Right renal pelvis (tissue), 4 donors: ENCODE measurements at places on chromosomes 2 and 18. TPM values are rescaled to one million over a fixed set of nuclear protein-coding genes. Genes with fewer than 3 reads are reported as not detected.

DNA sequence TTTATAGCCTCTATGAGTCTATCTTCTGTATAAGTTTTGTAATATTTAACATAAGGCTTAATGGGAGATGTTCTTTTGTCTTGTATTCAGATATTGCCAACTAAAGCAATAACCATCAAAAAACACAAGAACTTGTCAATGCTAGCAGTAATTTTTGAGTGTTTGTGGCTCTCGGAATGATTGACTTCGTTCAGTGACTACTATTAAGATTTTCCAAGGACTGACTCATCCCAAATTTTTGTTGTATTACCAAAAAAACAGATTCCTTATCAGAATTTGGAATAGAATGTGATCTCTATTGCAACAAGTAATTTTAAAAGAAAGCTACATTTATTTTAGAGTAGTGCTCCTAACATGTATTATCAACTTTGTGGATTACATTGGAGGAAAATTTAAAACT is 8.1 kb downstream of the NABP1 start:
- DNase-seq = no peak

DNA sequence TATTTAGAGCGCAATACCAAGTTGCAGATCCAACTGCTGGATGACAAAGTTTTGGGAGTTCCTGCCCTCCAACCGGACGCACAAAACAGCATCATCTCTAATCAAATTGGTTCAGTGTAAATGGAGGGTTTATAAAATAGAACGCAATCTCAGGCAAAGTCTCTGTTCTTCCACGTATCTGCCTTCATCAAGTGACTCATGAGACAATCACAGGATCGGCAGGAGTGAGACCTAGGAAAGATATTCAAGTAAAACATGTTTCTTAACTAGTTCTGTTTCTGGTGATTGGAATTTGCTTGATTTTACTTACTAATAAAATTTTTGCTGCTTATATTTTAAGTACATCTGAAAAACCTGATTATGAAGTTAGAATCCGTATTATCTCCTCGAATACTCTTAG is 7.6 kb downstream of the FZD5 start:
- DNase-seq = no peak

DNA sequence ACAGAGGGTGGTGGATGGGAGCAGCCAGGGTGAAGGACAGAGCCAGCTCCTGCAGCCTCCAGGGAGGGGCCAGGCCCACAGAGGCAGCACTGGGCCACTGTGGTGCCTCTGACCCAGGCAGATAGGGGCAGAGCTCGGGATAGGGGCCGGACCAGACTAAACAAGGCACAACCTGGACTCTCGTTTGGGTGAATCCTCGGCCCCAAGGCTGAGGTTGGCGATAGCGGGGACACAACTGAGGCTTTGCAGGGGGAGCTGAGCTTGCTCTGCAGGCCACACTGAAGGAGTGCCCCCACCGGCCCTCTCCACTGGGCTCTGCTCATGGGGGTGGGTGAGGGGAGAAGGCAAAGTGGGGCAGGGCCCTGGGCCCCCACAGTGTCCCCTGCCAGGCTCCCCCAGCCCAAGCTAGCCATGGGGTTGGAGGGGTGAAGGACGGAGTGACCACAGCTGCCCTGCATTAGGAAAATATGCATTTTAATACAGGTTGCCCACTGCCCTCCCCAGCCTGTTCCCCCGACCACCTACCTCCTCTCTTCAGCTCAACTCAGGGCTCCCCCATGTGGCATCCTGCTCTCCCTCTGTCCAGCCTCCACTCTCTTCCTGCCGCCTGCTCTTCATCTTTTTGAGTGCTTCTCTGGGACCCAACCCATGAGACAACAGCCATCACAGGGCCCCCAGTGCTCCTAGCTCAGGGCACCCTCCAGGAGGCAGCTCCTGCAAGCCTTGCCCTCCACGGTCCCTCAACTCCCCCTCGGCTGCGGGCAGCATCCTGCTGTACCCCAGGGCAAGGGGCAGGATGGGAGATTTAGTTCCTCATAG is 152.8 kb downstream of the INHBB start:
- DNase-seq = no peak

- DNase-seq = no peak
These were observed 166.7 kb downstream of the TCF4 start for GRCh38 chr18:55421308-55421614.

Gene RGPD4
- not detected for polyA plus RNA-seq

- DNase-seq = no peak
These were observed 60.1 kb downstream of the POLR1A start for GRCh38 chr2:86045541-86045940.

Gene SLC23A3
- 17.3 TPM for polyA plus RNA-seq

GRCh38 chr2:48799601-48800000 is 44.1 kb upstream of the LHCGR start:
- no peak for DNase-seq

GRCh38 chr2:149826471-149827125 is 239.0 kb upstream of the MMADHC start:
- no peak for DNase-seq

DNA sequence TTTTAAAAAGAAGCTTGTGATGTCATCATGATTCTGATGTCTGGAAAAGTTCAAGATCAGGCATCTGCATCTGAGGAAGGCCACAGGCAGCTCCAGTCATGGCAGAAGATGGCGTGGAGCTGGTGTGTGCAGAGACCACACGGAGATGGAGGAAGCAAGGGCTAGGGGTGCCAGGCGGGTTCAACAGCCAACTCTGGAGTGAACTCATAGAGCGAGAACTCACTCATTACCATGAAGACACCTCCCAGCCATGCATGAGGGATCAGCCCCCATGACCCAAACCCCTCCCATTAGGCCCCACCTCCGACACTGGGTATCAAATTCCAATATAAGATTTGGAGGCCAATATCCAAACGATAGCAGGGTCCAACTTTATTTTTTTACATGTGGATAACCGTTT is 61.6 kb downstream of the KCNG2 start:
- DNase-seq = no peak

- DNase-seq = no peak
These were observed 868 bp upstream of the PKDCC start for GRCh38 chr2:42046819-42047487.

DNA sequence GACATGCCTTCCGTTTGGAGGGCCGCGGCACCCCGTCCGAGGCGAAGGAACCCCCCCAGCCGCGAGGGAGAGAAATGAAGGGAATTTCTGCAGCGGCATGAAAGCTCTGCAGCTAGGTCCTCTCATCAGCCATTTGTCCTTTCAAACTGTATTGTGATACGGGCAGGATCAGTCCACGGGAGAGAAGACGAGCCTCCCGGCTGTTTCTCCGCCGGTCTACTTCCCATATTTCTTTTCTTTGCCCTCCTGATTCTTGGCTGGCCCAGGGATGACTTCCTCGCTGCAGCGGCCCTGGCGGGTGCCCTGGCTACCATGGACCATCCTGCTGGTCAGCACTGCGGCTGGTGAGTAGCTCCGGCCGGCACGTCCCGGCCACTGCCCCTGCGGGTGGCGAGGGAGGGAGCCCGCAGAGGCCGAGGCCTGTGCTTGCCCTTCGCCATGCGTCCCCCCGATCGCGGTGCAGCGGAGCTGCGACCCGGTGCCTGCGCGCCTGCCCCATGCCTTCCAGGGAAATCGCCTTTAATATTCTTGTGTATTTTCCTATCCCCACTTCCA is 1.2 kb downstream of the BMPR2 start:
- DNase-seq = no peak

DNA sequence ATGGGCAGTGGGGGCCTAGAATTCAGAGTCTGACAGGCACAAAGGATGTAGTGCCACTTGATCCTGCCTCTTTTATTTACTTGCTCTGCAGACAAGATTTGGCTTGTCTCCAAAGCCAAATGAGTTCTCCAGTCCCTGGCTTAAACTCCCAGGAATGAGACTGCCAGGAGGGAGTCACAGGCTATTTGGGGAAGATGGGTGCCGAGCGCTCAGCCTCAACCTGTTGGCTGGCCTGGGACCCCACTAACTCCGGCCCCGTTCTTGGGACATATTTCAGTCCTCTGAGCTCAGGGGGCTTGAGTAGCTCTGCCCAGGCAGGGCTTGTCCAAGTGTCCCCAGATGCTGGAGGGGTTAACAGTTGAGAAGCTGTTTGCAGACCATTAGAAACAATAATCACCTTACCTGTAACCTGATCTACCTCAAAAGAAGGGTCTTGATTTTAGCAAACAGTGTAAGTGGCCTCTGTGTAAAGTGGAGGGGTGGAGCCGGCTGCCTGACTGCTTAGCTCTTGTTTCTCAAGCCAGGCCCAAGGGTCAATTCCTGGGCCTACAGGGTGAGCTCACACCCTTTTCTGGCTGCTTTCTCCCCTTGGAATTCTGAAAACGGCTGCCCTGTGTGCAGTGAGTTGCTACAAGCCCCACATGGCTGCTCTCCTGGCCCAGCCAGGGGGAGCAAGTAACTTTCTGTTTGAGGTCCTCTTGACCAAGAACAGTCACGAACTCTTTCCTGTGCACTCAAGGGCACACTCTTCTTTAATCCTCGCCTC is 27.1 kb upstream of the FZD5 start:
- DNase-seq = no peak

- no peak for DNase-seq
These were observed 177.0 kb downstream of the FMNL2 start for GRCh38 chr2:152511981-152512380.
